ENCODE measurements at places on chromosomes 3 and 15.

DNA sequence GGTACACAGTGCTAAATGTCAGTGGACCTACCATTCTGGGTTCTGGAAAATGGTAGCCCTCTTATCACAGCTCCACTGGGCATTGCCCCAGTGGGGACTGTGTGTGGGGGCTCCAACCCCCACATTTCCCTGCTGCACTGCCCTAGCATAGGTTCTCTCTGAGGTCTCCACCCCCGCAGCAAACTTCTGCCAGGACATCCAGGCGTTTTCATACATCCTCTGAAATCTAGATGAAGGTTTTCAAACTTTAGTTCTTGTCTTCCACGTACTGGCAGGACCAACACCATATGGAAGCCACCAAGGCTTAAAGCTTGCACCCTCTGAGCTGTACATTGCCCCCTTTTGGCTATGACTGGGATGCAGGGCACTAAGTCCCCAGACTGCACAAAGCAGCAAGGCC, 788.2 kb upstream of the ALCAM start:
- DNase-seq: no peak

DNA sequence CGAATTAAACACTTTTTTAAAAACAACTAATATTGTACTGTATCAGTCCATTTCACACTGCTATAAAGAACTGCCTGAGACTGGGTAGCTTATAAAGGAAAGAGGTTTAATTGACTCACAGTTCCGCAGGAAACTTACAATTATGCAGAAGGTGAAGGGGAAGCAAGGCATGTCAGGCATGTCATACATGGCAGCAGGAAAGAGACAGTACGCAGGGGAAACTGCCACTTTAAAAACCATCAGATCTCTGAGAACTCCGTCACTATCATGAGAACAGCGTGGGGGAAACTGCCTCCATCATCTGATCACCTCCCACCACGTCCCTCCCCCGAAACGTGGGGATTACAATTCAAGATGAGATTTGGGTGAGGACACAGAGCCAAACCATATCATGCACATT, 162.8 kb upstream of the TPM1 start:
- no peak for DNase-seq

DNA sequence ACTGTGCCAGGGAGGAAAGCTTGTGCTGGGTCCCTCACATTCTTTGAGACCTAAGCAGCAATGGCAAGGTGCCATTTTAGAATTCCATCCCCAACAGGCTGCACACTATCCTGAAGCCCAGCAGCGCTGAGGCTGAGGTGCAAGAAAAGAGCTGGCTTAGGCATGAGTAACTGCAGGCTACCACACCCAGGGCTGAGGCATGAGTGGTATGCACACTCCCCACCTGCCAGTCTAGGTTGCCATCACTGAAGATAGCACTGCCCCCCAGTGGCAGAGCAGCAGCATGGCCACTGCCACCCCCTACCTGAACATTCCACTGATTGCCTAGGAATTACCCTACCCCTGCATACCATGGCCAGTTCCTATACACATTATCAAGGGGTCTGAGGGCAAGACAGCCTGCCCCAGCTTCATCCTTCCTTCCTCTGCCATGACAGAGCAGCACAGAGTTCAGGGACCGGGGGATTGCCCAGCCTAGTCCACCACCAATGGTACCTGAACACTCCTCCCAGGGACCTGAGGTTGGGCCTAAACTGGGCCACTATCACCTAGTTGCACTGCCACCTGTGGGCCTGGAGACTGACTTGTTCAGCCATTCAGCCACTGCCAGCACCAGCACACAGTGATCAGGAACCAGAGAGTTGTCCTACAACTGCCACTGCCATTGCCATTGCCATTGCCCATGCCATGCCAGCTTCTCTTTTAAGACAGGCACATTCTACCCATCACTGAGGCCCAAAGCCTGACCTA, 129.8 kb downstream of the SATB1 start:
- DNase-seq: no peak

- no peak for DNase-seq
Observed at GRCh38 chr3:188137051-188137450, 16.9 kb upstream of the LPP start.

DNA sequence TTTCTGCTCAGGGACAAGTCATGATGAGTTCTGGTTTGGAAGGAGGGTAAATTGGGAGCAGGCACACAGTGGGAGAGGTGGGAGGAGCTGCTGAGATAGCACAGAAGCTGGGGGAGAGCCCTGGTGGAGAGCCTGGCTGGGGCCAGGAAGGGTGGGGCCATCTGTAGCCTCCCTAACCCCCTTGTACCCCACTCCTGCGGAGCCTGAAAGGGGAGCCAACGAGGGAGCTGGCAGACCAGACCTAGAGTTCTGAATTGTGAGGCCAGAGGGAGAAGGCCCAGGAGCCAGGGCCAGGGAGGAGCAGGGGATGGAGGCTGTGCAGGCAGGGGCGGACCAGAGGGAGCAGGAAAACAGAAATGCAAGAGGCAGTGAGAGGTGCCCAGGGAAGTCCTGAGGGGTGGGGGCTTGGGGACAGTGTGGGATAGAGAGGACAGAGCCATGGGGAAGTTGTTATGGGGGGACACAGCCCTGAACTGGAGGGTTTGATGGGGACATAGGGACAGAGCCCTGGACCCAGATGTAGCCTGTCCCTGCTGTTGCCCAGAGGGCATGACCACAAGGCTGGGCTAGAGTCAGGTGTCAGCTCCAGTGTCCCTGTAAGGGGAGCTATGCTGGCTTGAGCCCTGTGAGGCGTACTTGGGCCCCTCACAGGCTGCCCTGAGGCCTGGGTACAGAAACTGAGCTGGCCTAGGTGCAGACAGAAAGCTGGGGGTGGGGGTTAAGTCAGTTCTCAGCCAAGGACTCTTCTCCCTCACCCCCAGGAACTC, 1.2 kb downstream of the TMIE start:
- no peak for DNase-seq

DNA sequence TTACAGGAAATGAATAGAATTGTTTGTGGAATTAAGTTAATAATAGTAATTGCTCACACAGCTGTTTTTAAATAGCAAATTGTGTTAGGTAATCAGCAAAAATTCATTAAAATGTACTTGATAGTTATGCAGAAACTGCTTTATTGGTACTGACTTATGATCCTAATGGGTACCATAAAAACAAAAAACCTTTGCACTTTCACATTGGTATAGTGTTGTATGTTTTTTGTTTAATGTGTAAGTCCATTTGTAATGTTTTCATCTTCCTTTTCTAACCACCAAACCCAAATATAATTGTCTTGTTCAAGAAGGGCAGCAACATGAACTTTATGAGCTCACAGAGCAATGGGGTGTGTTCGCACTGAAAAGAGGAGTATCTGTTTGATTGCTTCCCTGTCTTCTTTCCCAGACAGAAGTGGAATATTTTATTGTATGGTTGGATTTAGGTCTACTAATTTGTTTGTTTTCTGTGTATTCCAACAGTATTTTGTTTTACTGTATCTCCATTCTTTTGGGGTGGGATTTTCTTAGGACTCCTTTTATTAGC, 135.8 kb downstream of the TCF12 start:
- no peak for DNase-seq

GRCh38 chr3:121757812-121758545, 8.4 kb upstream of the GOLGB1 start:
- DNase-seq: no peak

DNA sequence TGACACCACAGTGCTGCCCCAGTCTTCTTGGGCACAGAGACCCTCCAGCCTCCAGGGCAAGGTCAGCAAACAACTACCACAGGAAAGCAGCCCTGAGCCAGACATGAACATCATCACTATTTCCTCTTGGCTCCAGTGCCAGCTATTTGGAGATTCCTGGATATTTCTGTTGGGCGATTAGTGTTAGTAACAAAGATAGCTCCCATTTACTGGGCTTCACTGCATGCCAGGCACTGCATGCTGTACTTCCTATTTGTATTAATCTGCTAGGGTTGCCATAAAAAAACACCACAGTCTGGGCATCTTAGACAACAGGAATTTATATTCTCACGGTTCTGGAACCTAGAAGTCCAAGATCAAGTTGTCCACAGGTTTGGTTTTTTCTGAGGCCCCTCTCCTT, 255.1 kb upstream of the STT3B start:
- no peak for DNase-seq

DNA sequence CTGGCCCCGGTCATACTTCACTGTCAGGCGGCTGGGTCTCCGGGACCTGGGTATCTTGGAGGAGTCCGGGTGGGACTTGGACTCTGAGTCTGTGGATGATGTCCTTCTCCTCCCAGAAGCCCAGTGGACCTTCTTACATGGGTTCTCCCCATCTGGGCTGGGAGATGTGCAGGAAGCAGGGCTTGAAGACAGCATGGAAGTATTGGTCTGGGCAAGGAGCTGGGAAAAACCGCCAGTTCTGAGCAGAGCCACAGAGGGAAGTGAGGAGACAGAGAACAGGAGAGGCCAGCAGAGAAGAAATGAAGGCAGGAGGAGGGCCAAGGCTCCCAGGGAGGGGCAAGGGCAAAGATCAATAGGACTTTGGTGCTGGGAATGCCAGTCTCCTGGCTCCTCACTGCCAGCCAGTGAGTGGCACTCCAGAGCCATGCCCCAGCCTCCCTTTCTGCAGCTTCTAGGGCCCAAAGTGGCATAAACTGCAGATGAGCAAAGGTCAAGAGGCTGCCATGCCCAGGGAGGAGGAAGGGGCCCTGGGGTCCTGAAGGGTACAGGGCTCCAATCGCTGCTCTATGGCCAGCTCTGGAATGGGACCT, at the start of gene PPP1R14D:
Gene PPP1R14D (minus strand): TSS at position 262 of the 590 bp plus-strand sequence. CDS start 67 bp downstream, at position 195.
- no peak for DNase-seq

- DNase-seq: no peak
Observed at GRCh38 chr15:28945626-28946230, 60.0 kb downstream of the APBA2 start.

- no peak for DNase-seq
Observed at GRCh38 chr3:31985831-31986230, 4.3 kb downstream of the ZNF860 start.

DNA sequence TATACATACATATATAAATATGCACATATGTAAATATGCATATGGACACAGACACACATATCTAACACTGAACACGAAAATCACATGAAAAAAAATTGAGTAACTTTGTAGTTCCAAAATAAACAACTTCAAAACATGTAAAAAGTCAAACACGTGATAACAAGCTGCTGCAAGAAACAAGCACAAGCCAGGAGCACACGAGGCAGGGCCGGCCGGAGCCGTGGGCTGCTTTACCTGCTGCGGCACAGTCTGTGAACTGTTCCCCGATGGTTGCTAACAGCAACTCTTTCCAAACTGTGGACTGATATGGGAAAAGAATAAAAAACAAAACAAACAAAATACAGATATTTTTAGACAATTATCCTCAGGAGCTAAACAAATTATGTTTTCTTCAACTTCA, 31.6 kb downstream of the EIF4E3 start:
- no peak for DNase-seq

DNA sequence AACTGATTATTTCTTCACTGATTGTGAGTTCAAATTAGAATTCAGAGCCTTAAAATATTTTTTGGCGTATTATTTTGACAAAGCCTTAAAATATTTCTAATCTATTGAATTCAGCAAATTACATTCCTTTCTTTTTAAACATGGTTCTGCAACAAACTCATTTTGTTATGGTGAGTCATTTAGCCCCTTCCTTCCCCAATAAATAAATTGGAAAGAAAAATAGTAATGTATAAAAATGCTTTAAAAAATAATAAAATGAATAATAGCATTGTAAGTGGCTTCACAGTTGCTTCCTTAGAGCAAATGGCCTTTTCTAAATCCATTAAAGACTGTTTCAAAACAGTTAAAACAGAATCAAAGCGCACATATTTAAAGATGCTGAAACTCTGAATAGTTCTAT, 12.1 kb downstream of the CSNK1G1 start:
- DNase-seq: no peak

GRCh38 chr15:87848012-87848411, 408.5 kb downstream of the NTRK3 start:
- no peak for DNase-seq

GRCh38 chr3:119937229-119937628, 155.3 kb downstream of the NR1I2 start:
- DNase-seq: no peak

DNA sequence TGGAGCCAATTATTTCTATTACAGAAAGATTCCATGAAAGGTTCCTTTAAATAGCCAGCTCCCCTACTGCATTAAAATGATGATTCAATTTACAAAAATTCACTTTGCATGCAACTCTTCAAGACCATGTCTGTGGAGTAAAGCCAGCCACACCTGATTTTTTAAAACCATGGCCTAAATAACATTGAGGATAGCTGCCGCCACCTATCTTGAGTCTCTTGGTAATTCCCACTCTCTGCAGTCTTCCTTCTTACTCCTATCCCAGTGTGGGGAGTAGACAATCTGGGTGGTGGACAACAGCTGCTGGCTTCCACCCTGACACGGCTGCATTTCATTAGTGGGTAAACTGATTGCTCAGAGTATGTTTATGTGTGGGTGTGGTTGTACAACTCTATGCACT, 10.7 kb downstream of the LRTM1 start:
- no peak for DNase-seq

DNA sequence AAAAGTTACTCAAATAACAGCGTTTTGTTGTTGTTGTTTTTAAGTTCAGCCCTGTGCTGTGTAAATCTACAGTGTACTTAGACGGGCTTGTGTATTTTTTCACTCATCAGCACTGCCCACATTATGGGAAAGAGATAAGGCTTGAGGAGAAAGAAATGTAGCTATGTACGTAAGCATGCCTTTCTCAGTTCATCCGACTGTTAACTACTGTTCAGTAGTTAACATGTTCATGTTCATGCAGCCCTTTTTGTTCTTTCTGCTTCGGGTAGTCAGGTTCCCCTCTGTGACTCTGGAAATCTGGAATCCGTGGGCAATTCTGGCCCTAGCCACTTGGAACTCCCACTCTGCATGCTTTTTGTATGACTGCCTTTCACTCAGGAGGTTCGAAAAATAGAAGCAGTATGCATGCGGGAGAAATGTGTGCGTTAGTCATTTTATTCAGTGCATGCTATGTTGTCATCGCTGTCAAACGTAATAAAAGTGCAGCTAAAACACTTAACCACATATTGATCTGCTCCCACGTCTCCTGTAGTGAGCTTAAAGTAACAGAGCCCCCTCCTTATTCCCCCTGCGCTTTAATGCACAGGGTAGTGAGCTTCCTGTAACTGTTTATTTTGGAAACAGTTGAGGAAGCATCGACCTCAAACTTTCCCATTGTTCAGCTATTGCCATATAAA, 283.1 kb upstream of the NR2F2 start:
- DNase-seq: no peak

DNA sequence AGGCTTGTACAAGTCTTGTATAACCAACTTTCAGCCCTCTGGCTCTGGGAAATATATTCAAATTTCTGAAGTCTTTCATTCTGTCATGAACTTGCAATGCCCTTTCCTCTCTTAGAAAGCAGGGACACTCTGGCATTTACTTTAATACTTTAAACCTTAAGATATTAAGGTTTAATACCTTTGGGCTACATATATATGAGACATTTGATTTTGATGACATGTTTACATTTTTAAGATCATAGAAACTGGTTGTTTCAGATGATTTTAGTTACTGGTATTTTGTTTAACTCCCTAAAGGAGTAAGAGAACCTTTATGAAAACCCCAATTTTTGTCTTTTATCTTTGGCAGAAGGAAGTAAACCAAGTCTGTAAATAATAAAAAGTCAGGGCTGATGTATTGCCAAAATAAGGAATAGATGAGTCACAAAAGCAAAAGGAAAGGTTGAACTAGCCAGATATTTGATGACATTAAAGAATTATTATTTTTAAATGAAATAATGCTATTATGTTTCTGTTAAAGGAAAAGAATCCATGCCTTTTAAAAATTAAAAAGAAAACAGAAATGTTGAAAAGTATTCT, 579.0 kb upstream of the CBLB start:
- no peak for DNase-seq
